GOT3 (cell line): ENCODE measurements at places on chromosomes 3 and 15.

DNA sequence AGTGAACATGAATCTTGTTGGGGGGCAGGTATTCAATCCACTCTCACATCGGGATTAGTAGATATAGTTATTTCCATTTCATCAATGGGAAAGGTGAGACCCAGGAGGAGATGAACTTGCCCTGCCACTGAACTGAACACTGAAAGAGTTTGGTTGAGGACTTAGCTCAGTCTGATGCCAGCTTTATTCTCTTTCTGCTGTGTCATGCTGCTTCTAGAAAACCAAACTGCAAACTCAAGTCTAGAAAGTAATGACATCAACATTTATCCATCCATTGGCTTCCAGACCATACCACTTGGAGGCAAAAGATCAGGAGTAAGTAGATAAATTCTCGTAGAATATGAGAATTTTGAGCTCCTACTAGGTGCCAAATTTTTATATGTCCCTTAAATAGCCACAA lies 288.0 kb upstream of the CTNNB1 start:
- DNase-seq, result no peak

GRCh38 chr15:35929740-35930444 lies 383.9 kb upstream of the DPH6 start:
- DNase-seq, result no peak

DNA sequence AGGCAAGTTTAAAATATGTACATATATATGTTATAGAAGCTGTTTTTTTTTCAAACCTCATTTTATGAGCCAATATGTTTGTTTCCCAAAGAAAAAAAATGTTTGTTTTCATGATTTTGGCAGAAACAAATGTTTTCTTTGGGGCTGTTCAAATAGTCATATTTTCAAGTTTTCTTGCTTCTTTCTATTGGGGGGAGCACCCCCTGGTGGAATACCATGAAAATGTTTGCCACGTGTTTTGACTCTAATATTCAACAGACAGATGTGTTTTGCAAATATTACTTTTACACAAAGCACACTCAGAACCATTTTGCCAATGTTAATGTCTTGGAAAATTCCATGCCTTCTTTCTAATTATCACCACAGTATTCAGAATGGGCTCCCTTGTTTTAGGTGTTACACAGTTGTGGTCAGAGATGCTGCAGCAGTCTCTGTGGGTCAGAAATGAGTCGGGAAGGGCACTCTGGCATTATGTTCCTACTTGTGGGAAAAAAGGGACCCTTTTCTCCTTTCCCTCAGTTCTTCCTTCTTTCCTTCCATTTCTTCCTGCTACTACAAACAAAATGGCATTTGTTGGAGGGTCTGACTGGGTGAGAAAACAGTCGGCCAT lies 817.0 kb downstream of the TUSC7 start:
- DNase-seq, result no peak

DNA sequence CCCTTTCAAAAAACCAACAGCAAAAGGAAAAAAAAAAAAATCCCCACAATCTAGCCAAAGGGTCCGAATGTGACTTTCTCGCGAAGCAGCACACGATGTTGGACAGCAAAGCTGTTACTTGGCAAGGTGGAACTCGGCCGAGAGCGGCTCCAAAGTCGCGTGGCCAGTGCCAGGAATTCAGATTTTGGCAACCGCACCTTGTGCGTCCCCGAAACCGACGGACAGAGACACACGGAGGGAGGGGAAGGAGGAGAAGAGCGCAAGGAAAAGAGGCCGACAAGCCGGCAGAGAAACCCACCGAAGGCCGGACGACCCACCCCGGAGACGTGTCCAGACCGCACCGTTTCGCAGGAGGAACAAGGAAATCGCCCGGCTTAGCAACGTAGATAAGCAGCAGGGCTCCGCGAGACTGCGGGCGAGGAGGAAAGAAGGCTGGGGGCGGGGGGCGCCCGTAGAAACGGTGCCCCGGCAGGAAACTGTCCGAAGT lies 517.3 kb downstream of the MECOM start:
- DNase-seq, result no peak

- no peak for DNase-seq
Observed at GRCh38 chr3:36941162-36941561, 3.7 kb downstream of the TRANK1 start.

DNA sequence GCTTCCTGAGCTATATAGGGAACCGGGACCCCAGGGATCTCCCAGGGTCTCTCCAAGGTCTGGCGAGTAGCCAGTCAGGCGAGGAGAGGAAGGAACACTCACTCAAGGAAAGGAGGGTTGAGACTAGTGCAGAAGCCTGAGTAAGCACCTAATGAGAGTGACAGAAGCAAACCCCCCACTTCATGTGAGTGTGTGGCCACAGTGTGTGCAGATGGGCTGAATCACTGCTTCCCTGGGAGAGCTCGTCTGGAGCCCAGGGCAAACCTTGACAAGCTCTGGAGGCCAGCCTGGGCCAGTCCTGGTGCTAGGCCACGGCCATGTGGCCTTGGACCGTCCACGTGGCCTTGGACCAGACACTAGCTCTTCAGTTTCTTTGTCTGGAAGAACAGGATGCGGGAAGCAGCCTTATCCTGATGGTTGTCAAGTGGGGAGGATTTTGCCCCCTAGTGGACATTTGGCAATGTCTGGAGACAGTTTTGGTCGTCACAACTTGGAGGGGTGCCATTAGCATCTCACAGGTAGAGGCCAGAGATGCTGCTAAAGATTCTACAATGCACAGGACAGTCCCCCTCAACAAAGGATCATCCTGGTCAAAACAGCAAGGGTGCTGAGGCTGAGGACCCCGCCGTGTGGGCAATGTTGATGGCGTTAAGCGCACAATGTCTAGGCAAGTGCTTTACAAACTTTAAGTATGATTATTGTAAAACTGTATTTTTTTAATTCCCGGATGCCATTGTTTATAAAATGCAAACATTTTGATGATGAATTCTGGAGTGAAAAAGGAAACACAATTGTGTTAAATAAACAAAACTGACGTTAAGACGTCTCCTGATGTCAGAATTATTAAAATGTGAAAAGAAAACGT lies 34.8 kb upstream of the CTSH start:
- no peak for DNase-seq
